ENCODE measurements at places on chromosomes 13 and 19.

GRCh38 chr19:48713041-48713863 is 6.3 kb downstream of the MAMSTR start:
- peak; percentile 30 for DNase-seq

DNA sequence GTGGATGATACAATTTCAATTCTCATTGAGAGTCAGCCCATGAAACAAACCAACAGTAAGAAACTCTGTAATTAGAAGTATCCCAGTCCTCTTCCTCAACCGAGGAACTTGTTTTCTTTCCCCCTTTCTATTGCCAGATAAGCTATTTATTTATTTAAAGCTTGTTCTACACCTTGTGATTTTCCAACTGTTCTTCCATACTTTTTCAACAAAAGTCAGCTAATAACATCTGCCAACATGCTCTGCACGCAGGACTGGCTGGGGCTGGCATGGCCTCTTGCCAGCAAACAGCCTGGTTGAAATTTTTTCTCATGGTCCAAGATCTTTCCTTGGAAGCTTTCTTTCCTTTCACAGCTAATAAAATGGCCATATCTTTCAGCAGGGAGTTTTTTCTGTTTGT is 2.9 kb upstream of the IRS2 start:
- no peak for DNase-seq

GRCh38 chr13:91891141-91891540 is 492.7 kb downstream of the GPC5 start:
- no peak for DNase-seq

DNA sequence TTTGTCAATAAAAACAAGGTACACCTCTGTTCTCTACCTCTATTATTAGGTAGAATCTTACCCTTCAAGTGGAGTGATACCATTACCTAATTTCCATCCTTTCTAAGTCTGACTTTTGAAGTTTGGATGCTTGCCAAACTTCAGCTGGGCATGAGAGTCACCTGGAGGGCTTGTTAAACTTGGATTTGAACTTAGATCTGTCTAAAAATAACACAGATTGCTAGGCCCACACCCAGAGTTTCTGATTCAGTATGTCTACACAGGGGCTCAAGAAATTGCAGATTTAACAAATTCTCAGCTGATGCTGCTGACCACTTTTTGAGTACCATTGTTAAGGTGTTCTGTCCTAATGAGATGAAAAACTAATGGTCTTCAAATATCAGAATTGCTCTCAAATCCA is 512.2 kb downstream of the LMO7 start:
- DNase-seq = no peak

GRCh38 chr19:13051557-13052165 is 51.0 kb downstream of the LYL1 start:
- peak; percentile 70 for DNase-seq

GRCh38 chr13:51343475-51343874 is 4.0 kb downstream of the SERPINE3 start:
- DNase-seq = no peak

DNA sequence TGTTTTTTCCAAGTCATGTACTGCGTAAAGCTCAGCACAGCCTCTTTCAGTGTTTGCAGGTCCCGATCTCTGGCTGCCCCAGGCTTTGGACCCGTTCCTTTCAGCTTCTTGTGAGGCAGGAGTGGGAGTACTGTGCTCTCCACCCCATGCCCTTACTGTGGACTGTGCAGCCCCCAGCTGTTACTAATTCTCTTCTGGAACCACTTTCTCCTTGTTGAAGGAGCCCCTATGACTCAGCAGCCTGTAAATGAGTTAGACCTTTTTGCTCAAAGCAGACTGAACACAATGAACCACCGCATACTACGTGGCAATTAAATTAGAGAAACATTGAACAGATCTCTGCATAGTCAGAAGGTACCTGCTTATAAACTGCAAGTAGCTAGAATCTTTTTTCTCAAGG is 39.0 kb downstream of the SERTM1 start:
- DNase-seq = no peak

- no peak for DNase-seq
Measured at GRCh38 chr13:61935710-61936109, 520.1 kb upstream of the PCDH20 start.

GRCh38 chr19:34269968-34270621 is 15.7 kb downstream of the GARRE1 start:
- DNase-seq = no peak

DNA sequence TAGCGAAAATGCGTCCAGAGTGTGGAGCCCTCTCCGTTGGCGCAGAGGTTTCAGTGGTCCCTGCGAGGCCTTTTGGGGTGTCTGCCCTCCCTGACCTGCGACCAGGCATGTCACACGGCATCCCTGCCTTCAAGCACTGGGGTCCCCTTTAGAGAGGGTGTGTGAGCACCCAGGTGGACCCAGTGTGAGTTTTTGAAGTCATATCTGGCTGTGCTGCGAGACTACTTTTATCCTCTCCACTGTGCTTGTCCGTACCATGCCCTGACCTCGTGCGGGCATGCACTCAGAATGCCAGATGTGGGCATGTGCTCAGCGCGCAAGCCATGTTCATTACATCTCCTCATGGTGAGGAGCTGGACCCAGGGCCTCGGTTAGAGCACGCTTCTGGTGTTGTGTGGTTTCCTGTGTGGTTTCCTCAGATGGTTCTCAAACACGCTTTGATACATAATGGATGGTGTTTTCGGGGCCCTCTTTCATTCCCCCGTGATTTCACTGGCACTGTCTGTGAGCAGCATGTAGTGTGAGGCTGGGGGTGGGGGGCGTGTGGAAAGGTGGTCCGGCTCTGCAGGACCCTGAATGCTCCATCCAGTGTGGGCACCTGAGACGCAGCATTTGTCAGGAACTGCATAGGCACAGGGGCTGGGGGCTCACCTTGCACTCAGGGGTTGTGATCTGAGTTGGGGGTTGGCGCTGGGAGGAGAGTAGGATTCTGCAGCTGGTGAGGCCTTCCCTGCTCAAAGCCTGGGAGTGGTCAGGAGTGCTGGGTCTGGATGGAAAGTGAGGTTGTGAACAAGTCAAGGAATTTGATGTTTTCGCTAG is 2.3 kb downstream of the TFDP1 start:
- DNase-seq = no peak

DNA sequence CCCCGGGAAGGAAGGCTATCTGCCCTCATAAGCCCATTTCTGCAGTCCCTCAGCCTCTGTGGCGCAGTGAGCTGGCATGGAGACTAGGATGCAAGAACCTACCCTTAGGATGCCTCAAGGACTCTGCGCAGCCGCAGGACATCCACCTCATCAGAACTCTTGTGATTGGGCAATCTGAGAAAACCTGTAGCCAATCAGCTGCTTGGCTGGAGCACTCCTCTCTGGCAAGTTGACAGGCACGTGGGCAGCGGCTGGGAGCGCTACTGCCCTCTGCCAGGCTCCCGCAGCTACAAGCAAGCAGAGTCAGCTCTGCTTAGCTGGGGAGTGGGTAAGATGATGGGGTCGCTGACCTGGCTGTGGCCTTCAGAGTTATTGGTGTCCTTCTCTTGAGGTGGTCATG is 1.5 kb upstream of the ECSIT start:
- peak; percentile 92 for DNase-seq

DNA sequence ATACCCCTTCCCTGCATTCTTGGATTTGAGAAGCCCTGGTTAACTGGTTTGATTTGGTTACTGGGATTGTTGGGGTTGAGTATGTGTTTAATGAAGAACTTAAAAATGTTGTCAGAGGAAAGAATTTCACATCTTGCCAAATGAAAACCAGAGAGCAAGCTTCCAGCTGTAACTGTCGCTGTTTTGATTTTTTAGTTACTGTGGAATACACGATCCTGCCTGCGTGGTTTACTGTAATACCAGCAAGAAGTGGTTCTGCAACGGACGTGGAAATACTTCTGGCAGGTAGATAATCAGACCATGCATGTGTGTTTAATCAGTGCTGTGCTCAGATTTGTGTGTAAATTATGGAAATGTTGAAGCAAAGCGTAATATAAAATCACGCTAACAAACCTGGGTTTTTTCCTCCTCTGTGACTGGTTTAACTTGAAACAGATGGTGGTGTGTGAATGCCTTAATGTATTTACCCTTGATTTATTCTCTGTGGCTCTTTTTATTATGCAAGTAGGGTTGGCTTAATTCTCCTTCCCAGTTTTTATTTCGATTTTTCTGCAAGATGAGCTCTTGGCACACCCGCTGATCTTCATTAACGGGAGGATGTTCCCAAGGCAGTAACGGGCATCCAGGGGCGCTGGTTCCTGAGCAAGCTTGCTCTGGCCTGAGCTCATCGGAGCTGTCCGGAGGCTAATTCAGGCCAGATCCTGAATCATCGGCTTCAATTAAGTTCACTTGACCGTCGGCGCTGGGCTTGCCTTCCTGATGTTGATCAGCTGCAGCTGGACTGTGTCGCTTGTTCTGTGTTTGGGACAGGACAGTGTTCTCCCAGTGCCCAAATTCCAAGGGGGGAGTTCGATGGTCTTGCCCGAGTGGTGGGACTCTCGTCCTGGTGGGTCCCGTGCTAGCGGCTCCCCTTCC is 16.0 kb downstream of the UPF1 start:
- no peak for DNase-seq

GRCh38 chr19:45496349-45496953 is 396 bp downstream of the RTN2 start:
- no peak for DNase-seq

GRCh38 chr13:39159393-39159792 is 121.1 kb downstream of the NHLRC3 start:
- no peak for DNase-seq

GRCh38 chr19:22286151-22286810 is at the start of gene ZNF729:
ZNF729 (plus strand) TSS chr19:22286441; CDS start chr19:22286526, 85 bp downstream.
- DNase-seq = peak; percentile 13

DNA sequence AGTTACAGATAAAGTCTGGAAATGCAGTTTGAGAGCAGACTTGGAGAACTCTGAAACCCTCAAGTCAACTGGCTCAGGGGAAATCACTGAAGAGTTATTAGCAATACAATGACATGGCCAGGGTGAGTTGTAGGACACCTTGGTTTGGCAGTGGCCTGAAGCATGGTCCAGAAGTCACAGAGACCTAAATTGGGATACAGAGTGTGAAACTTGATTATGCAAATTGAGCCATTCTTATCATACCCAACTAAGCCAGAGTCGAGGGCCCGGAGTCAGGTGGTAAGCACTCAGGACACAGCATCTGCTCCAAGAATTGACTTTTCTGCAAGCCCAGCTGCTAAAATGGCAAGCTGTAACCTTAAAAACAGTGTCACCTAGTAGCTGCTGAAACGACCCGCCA is 224.5 kb downstream of the DCLK1 start:
- DNase-seq = no peak
